NCI-H2171 treated with DMSO at 0.1 percent for 48 hours (cell line): ENCODE measurements at places on chromosomes 4 and X.

GRCh38 chr4:54227256-54228055, 1.6 kb upstream of the PDGFRA start:
- DNase-seq = no peak

DNA sequence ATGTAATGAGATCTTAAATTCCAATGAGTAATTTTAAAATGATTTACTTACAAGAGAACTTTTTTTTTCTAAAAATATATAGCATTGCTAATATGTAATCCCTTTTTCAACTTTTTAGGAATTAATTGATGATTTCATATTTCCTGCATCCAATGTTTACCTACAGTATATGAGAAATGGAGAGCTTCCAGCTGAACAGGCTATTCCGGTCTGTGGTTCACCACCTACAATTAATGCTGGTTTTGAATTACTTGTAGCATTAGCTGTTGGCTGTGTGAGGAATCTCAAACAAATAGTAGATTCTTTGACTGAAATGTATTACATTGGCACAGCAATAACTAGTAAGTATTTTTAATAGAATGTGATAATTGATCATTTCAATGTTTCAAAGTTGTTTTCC, 113.2 kb downstream of the USP9X start:
- DNase-seq = no peak

- no peak for DNase-seq
These were observed 197.7 kb downstream of the SPANXN3 start for GRCh38 chrX:143319526-143319925.

GRCh38 chr4:52704661-52705060, 45.6 kb upstream of the USP46 start:
- peak; percentile 35 for DNase-seq

DNA sequence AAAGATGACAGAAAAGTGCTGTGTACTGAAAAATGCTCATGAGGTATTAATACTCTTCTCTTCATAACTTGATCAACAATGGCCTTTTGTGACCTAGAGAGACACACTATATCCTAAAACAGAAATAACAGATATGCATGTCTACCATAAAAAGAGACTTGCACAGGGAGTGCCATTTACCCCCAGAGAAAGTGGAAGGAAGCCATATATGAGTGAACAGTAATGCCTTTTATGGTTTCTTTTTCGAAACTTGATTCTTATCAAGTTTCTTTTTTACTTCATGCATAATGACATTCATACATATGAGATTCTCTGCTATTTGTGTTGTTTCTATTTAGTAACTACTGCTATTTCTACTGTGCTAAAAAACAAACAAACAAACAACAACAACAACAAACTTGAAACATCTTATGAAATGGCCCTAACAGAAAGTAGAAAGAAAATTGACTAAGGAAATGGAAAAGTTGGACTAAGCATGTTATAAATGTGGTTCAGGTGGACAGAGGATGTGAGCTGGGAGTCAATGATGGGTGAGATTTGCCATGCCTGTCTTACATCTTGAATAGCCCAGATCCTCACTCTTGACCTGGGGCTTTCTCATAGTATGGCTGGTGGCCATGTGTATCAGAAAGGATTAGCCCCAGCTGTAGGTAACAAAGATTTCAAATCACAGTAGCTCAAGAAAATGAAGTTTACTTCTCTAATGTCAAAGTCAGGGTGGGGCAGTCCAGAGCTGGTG, 43.8 kb downstream of the GEMIN8 start:
- DNase-seq = no peak

GRCh38 chrX:72545990-72546389, 26.7 kb downstream of the HDAC8 start:
- no peak for DNase-seq

DNA sequence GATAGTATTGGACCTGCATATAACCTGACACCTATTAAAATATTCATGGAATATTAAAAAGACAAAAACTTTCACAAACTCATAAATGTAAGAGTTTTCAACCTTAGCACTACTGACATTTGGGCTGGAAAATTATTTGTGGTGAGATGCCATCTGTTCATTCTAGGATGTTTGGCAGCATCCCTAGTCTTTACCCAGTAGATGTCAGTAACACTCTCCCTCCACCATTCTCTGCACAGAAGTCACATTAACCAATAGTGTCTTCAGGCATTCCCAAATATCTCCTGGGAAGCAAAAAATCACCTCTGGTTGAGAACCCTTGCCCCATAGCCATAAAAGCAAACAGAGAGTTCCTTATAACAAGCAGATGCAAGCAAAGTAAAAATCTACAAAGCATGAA, 41.4 kb upstream of the NDST4 start:
- peak; percentile 64 for DNase-seq

DNA sequence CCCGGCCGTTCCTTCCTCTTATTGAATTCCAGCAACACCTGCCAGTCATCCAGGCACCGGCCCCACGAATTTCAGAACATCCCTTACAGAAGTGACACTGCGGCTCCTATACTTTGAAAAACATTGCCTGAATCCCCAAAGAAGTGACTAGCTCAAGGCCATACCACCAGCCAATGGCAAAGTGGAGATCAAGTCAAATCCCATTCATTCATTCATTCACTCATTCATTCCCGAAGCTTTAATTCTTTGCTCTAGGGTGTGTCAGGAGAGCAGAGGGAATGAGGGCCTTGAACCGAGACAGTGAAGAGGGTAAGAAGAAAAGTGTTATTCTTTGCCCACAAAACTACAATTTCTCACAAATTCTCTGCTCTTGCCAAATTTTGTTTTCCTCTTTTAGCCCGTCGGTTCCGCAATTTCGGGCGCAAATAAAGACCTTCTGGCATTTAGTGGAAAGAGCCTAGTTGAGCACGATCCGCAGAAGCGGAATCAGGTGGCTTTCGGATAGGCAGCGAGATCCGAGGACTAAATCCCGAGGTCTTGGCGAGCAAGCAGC, 824 bp upstream of the HMGB3 start:
- no peak for DNase-seq

DNA sequence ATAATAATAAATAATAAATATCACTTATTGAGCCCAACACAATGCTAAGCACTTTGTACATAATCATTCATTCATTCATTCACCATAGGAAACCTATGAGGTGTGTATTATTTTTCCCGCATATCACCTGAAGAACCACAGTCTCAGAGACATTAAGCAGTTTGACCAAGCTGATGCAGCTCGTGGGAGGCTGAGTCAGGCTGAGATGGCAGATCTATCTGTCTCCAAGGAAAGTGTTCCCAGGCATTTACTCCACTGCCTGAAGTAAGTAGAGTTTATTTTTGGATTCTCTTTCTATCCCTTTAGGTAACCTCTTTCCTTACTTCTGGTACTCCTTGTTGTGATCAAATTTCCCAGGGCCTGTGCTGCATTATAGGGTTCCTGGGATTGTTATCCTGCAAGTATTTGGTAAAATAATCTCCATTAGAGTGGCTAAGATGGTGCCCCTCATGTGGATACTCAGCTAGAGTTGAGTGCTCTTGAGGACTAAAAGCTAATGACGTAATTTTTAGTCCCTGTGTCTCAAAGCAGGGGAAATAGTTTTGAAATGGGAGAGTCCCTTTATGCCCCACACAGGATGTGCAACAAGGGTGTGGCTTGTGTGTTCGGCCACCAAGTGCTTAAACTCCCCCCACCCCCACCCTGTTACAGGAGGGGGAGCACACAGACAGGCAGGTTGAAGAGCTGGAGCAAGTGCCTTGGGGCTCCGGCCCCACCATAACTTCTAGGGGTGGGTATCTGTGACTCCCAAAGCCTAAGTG, 467.0 kb downstream of the STIM2 start:
- no peak for DNase-seq

DNA sequence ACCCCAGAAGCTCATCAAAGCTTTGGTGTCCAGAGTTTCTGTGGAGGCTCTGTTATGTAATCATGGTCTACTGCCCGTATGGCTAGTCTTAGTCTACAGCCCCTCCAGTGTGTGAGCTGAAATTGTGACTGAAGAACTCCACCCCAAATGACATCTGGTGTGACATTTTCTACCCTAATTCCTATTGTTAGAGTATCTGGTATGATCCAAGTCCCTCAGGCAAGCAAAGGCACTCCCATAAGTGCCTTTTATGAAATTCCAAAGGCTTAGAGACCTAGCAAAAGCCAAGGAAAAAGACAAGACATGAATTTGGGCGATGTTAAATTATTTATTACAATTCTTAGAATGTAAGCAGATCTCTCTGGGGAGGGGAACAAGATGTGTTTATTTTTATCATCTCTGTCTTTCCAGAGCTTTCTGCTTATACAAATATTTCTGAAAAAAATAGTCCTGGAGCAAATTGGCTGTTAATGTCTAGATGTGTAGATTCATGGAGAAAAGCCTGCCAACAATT, 417.4 kb downstream of the CCSER1 start:
- DNase-seq = no peak

GRCh38 chr4:69838977-69839376, 21.0 kb downstream of the SULT1E1 start:
- no peak for DNase-seq

DNA sequence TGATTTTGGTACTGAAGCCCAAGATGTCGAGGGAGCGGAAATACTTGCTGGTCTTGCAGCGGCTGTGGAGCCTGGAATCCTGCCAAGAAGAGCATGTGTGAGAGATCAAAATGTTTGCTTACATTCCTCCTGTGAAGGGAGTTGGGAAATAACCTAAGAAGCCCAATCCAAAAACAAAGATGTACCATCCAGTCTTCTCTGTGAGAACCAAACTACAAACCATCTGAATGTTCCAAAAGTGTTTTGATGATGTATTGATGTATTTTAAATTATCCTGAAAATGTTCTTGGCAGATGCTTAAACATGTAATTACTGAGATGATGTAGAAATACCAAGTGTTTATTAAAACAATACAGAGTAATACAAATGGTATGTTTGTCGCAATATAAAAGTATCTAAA, 10.1 kb upstream of the ADH1A start:
- peak; percentile 66 for DNase-seq

DNA sequence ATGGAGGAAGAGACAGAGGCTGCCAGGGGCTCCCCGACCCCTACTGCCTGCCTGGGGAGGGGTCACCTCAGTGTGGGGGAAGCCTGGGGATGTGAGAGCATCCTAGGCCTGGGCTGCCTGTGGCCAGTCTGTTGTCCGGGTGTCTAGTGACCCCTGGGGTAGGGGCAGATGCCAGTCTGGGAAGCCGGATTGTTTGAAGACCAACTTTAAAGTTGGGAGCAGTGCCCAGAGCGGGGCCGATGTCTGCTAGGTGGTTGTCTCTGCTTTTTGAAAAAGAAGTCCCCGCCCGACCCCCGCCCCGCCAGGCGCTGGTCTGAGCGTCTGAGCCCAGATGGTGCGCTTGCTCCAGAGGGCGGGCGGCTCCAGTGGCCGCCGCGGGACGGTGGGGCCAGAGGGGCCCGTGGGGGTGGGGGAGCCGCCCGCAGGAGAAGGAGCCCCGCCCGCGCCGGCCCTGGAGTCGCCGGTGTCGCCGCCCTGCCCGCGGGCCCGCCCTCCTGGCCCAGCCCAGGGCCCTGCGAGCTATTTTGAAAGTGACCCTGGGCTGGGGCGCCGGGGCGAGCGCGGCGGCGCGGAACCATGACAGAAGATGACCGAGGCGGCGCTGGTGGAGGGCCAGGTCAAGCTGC, at the start of gene DOK7:
TSS of gene DOK7 (plus strand) at position 517 of the 626 bp plus-strand sequence. CDS start at position 587, 70 bp downstream.
- no peak for DNase-seq

DNA sequence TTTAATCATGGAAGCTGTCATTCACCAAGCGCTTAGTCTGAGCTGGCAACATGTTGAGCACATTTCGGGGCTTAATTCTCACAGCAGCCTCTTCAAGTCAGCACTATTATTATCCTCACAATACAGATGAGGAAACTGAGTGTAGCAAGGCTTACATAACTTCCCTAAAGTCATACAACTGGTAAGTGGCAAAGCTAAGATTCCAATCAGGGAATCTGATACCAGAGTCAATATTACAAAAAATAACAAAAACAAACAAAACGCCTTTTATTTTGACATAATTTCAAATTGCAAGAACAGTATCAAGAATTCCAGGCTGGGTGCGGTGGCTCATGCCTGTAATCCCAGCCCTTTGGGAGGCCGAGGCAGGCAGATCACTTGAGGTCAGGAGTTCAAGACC, 120.4 kb upstream of the DUSP21 start:
- DNase-seq = no peak

- DNase-seq = peak; percentile 24
These were observed 443.7 kb downstream of the CENPC start for GRCh38 chr4:67101612-67102011.

DNA sequence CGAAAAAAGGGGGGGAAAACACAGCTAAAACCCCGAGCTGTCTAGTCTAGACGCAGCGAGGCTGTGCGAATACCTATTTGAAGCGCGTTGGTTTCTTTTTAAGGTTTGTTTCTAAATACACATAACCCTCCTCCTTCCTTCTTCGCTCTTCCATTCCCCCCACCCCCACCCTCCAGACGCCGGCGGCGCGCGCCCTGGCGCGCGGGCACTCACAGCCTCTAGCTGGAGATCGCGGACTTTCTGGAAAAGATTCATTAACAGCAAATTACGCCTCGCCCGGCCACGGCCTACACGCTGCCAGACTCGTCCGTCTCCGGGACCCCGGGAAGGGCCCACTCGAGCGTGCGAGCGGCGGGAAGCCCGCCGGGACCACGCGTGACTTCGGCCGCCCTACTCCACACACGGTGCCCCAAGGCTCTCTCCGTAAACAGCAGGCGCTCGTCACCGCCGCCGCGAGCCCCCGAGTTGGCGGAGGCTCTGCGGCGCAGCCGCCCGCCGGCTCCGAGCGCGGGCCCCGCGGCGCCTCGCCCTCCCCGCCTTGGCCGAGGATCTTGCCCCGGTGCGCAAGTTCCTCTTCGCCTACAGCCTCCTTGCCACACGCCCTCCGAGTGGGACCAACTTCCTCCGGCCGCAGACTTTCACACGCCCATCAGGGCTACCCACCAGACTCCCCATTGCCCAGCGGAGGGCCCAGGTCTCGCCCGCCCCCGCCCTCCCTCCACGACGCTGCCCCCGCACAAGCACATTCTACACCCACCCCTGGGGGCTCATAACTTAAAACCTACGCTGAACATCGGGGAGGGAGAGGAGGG, 2.0 kb downstream of the BCOR start:
- no peak for DNase-seq

DNA sequence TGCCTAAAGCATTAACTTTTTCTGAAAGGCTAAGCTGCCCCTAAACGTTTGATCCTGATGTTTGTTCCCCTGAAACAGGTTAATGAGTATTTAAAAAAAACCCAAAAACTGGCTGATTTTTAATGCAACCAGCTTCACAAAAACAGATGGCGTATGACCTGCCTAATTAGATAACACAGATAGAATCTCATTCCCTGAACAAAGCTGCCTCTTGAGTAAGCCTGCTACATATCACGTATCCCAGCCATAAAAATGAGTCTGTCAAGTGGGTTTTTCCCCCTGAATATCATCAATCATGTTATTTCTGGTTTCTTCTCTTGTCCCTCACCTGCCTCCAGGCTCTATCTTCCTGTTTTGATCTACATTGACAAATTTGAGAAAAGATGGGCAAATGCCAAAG, 154.2 kb upstream of the FAM9B start:
- DNase-seq = peak; percentile 87
